ENCODE measurements at places on chromosomes 12 and 14.

DNA sequence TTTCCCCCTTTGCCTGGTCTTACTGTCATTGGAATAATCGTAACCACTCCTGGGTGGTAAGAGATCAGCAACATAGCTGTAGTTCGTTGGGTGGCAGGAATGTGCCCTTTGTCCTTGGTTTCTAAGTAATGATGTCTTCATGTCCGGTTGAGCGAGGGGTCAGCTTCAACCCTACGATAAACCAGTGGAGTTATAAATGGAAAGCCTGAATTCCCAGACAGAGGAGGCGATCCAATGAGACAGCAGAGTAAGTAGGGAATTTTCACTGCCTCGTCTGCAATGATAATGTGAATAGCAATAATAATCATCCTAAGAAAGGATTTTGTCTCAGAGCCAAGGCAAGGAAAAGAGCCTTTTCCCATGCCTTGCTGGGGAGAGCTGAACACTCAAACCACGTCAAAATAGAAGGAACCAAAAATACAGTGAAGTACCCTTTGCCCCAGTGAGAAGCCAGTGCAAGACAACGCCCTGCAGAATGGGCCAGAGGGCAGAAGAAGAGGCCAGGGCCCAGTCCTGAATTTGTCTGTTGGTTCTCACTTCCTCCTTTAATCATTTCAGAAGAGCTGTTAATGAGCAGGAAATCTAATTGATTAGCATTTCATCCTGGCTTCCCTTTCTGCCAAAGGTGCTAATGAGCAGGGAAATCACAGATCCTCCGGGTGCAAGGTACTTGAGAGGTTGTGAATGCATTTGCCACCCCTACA, 330.7 kb downstream of the CACNA1C start:
- H3K27ac ChIP-seq = no peak overlapping the region
- peaks cover 9% of the 10 kb centered on the region for H3K27me3 ChIP-seq
- DNase-seq = no peak
- no peak overlapping the region for H3K4me3 ChIP-seq
- H3K36me3 ChIP-seq = no peaks in the 10 kb centered on the region

DNA sequence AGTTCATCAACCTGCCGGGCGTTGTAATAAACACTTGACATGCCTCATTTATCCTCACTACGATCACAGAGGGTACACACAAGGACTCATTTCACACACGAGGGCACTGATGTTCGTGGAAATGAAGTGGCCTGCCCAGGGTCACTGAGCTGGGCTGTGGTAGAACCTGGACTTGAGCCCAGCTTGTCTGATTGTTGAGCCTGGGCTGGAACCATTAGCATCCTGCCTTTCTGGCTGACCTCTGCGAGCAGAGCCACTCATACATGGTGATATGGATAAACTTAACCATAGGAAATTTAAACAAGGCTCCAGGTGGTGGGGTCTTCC, 16.6 kb upstream of the JDP2 start:
- no peak overlapping the region for H3K4me3 ChIP-seq
- no peaks in the 10 kb centered on the region for H3K36me3 ChIP-seq
- no peak overlapping the region for H3K27ac ChIP-seq
- no peaks in the 10 kb centered on the region for H3K4me1 ChIP-seq
- peaks cover 13% of the 10 kb centered on the region for H3K27me3 ChIP-seq
- DNase-seq = no peak

DNA sequence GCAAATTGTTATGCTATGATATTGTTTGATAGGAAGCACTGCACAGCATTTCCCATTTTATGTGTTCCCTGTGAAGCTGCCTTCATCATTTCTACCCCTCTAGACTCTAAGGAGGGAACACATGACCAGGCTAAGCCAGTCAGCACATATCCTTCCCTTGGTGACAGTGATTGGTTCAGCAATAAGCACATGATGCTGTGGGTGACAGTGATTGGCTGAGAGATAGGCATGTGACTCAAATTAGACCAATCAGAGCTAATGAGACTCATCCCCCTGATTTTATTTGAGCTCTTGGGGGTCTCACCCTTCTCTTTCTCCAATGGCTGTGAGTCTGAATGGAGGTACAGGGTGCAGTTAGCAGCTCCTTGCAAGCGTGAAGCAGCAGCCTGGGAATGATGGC, 195.2 kb downstream of the NUAK1 start:
- no peaks in the 10 kb centered on the region for H3K4me1 ChIP-seq
- H3K4me3 ChIP-seq = no peak overlapping the region
- no peak overlapping the region for H3K27ac ChIP-seq
- peaks cover 53% of the 10 kb centered on the region for H3K27me3 ChIP-seq

GRCh38 chr12:6266971-6267721, 43.3 kb upstream of the PLEKHG6 start:
- no peak for DNase-seq
- peaks cover 14% of the 10 kb centered on the region for H3K4me1 ChIP-seq
- no peak overlapping the region for H3K27ac ChIP-seq
- no peaks in the 10 kb centered on the region for H3K36me3 ChIP-seq

GRCh38 chr12:33876618-33877017, 145.7 kb upstream of the ALG10 start:
- no peak overlapping the region for H3K27ac ChIP-seq
- H3K4me1 ChIP-seq = no peaks in the 10 kb centered on the region
- no peak for DNase-seq
- no peak overlapping the region for H3K4me3 ChIP-seq

- H3K4me3 ChIP-seq = no peak overlapping the region
- H3K27me3 ChIP-seq = no peaks in the 10 kb centered on the region
- no peaks in the 10 kb centered on the region for H3K36me3 ChIP-seq
- H3K4me1 ChIP-seq = peaks cover 33% of the 10 kb centered on the region
- H3K27ac ChIP-seq = no peak overlapping the region
Measured at GRCh38 chr14:102097441-102098135, 10.7 kb upstream of the HSP90AA1 start.

GRCh38 chr12:90938451-90938850, 16.5 kb downstream of the CCER1 start:
- peak; percentile 25 for DNase-seq
- H3K36me3 ChIP-seq = peaks cover 4% of the 10 kb centered on the region
- peaks cover 25% of the 10 kb centered on the region for H3K4me1 ChIP-seq

- H3K27ac ChIP-seq = no peak overlapping the region
- H3K36me3 ChIP-seq = no peaks in the 10 kb centered on the region
- H3K27me3 ChIP-seq = peaks cover 50% of the 10 kb centered on the region
- H3K4me3 ChIP-seq = no peak overlapping the region
- DNase-seq = peak; percentile 67
- H3K4me1 ChIP-seq = no peaks in the 10 kb centered on the region
Measured at GRCh38 chr14:76872796-76873432, 46.7 kb downstream of the LRRC74A start.

- H3K27ac ChIP-seq = no peak overlapping the region
- H3K4me1 ChIP-seq = peaks cover 19% of the 10 kb centered on the region
- H3K4me3 ChIP-seq = no peak overlapping the region
- no peaks in the 10 kb centered on the region for H3K36me3 ChIP-seq
- no peak for DNase-seq
- peaks cover 25% of the 10 kb centered on the region for H3K27me3 ChIP-seq
Measured at GRCh38 chr14:64804754-64805260, 74.9 kb downstream of the SPTB start.

GRCh38 chr14:65345266-65345665, 67.3 kb upstream of the FUT8 start:
- no peaks in the 10 kb centered on the region for H3K27me3 ChIP-seq
- DNase-seq = no peak
- H3K36me3 ChIP-seq = no peaks in the 10 kb centered on the region

DNA sequence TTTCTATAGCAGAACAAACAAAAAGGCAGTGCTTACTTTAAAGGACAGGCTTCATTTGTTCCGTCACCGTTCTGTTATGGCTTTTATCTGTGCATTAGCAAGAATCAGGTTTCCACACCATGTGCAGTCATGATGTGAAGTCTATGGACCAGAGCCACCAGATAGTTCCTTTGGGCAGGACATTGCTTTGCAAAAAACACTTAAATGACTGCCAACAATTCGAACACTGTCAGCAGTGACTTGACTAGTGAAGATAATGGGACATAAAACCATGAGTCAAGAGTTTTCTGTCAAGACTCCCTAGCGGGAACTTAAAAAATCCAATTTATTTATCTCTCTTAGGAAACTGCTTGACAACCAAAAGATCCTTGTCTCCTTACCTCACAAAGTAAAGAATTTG, 80.3 kb downstream of the NKX2-1 start:
- H3K36me3 ChIP-seq = no peaks in the 10 kb centered on the region
- H3K27ac ChIP-seq = no peak overlapping the region
- peaks cover 11% of the 10 kb centered on the region for H3K27me3 ChIP-seq
- no peak for DNase-seq
- H3K4me3 ChIP-seq = no peak overlapping the region
- no peaks in the 10 kb centered on the region for H3K4me1 ChIP-seq

DNA sequence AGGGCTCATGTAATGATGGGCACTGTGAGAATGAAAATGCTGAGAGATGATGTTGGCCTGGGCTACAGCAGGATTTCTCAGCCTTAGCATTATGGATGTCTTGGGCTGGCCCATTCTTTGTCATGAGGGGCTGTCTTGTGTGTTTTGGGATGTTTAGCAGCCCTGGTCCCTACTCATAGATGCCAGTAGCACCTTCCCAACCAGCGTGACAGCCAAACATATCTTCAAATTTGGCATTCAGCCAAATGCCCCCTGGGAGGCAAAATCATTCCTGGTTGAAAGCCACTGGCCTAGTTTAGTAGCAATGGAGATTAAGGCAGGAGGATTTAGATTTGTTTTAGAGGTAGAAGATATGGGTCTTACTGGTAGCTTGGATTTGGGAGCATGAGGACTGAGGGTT, 26.6 kb downstream of the UBE3B start:
- no peak for DNase-seq
- no peaks in the 10 kb centered on the region for H3K27me3 ChIP-seq
- peaks cover 24% of the 10 kb centered on the region for H3K36me3 ChIP-seq
- no peaks in the 10 kb centered on the region for H3K4me1 ChIP-seq
- no peak overlapping the region for H3K4me3 ChIP-seq

DNA sequence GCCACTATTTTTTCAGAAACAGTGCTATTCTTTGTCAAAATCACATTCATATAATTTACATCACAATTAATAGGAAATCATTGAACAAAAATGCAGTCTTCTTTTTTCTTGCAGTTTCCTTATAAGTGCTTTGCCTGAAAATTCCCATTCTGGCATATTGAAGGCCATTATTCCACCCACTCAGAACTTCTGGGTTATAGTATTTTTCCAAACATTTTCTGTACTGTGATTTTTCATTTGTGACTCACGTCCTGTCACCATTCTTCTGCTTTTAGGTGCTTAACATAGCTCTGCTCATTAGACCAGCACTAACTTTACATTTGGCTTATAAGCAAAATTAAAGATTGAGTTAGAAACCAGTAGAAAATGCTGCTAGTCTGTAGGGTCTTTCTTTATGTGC, 241.0 kb upstream of the NPAS3 start:
- H3K4me1 ChIP-seq = no peaks in the 10 kb centered on the region
- H3K27me3 ChIP-seq = peaks cover 14% of the 10 kb centered on the region
- H3K36me3 ChIP-seq = no peaks in the 10 kb centered on the region
- no peak for DNase-seq
- no peak overlapping the region for H3K4me3 ChIP-seq
- no peak overlapping the region for H3K27ac ChIP-seq

- no peak overlapping the region for H3K4me3 ChIP-seq
- DNase-seq = no peak
- peaks cover 41% of the 10 kb centered on the region for H3K27me3 ChIP-seq
- no peaks in the 10 kb centered on the region for H3K36me3 ChIP-seq
- no peak overlapping the region for H3K27ac ChIP-seq
- no peaks in the 10 kb centered on the region for H3K4me1 ChIP-seq
Measured at GRCh38 chr14:99289394-99290189, 17.6 kb upstream of the BCL11B start.

DNA sequence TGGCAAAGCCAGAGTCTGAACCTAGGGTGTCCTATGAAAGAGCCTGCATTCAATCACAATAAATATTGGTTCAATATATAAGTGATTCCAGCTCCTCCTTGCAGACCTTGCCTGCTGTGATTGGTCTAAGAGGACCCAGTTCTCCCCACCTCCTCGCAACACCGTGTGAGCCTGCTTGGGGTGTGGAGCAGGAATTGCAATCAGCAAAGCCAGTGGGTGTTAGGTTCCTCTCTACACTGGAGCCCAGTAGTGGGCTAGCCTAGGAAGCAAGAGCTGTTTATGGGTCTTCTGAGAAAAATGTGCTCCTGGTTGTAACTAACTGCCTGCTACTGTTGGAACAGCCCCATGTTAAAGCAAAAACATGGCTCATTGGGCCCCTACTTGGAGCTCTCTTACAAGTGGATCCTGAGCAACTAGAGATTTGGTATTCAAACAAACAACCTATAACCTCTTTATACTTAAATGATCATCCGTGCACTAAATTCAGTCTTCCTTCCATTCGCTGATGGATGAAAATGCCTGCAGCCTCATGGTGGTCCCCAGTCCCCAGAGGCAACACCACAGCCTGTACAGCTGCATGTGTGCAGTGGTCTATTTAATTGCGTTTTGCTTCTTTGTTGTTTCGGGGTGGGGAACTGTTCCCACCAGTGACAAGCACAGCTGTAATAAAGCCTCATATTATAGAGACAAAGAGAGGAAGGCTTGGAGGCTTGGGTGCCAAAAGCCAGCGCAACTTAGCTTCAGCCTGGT, 3.7 kb upstream of the SELPLG start:
- DNase-seq = no peak
- H3K27ac ChIP-seq = no peak overlapping the region
- no peak overlapping the region for H3K4me3 ChIP-seq
- H3K36me3 ChIP-seq = peaks cover 29% of the 10 kb centered on the region

GRCh38 chr14:75430526-75430925, 2.7 kb downstream of the JDP2 start:
- H3K4me3 ChIP-seq = peak overlapping the region; percentile 73
- peaks cover 40% of the 10 kb centered on the region for H3K36me3 ChIP-seq
- no peaks in the 10 kb centered on the region for H3K27me3 ChIP-seq
- DNase-seq = no peak
- H3K4me1 ChIP-seq = peaks cover 22% of the 10 kb centered on the region

GRCh38 chr12:27422697-27423096, 23.8 kb upstream of the SMCO2 start:
- H3K4me3 ChIP-seq = no peak overlapping the region
- no peak for DNase-seq
- H3K4me1 ChIP-seq = peaks cover 5% of the 10 kb centered on the region
- H3K36me3 ChIP-seq = peaks cover 10% of the 10 kb centered on the region
